ENCODE measurements at places on chromosomes 3 and 15.

GRCh38 chr15:88238618-88239430, 17.7 kb downstream of the NTRK3 start:
- DNase-seq: no peak

DNA sequence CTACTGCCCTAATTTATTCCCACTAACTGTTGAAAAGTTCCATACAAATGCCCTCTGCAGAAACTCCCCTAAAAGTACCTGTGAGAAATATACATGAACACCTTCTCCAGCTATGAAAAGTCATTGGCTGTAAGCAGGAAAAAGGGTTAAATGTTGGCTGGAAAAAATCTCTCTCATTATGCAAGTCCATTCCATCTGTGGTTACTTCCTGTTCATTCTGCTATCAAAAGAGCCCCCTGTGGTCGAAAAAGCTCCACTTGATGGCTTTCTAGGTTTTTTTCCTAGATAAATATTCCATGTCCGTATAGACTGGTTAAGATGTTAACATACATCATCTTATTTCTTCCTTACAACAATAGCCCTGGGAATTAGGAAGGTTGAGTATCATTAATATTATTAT, 56.2 kb upstream of the AKAP13 start:
- DNase-seq: no peak

- DNase-seq: no peak
Observed at GRCh38 chr3:13338231-13338630, 81.9 kb downstream of the NUP210 start.

GRCh38 chr3:28765194-28765593, 416.6 kb upstream of the AZI2 start:
- DNase-seq: no peak

- no peak for DNase-seq
Observed at GRCh38 chr15:71060983-71061382, 54.3 kb upstream of the THSD4 start.

DNA sequence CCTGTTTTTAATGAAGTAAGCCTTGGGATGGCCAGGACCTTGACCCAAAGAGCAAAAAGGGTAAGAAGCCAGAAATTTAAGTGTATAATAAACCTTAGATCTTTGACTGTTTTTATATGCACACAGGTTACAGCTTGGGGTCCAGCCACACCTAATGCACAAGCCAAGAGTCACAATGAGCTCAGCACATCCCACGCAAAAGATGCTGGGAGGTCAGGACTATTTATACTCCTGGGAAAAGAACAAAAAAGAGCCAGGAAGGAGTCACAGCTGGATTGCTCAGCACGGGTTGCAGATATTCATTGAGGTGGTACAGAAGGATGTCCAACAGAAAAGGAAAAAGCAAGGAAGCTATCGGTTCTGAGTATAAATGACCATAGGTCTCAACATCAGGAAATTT, 536.3 kb downstream of the NTRK3 start:
- no peak for DNase-seq

- DNase-seq: no peak
Observed at GRCh38 chr3:183754052-183754451, 56.5 kb downstream of the YEATS2 start.

DNA sequence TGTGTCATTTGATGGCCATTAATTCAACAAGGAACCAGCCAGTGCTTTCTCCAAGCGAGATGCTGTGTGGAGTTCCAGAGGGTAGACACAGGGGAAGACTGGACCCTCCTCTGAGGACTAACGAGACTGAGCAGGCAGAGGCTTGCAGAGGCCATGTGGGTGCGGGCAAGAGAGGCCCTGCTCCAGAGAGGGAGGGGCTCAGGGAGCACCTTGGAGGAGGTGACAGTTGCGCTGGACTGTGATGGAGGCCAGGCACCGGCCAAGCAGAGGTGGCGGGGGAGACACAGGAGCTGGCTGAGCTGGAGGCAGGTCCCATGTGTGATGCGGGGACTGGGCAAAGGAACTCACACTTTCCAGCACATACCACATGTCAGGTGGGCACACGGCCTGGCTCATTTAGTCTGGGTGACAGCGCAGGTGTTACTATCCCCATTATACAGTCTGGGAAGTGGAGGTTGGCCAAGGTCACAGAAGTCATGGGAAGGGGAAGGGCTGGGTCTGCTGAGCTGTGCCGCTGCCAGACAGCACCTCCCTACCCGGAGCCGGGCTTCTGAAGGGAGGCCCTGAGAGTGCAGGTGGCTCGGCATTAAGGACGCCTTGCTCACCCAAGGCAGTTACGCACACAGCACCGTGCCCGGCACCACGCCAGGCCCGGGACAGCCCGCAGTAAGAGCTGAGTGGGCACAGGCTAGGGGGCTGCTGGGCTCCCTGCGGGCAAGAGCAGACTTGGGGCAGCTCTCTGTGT, 3.7 kb downstream of the MELTF start:
- DNase-seq: no peak

GRCh38 chr15:81113861-81114291, 20.2 kb upstream of the CFAP161 start:
- no peak for DNase-seq

DNA sequence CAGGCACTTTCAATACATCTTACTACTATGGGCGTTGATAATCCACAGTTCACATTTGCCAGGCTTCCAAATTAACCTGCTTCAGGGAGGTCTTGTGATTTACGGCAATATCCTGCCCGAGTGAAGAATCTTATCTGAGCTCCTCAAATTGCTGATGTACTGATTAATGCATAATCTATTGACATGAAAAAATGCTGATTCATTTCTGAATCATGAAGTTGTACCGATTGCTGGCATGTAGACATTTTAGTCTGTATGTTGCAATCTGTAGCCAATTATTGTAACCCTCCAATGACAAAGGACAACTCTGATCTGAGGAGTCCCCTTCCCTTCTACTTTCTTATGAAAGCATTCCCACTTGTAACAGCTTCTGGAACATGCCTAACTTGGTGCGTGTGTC, 97.2 kb downstream of the SEC22A start:
- DNase-seq: no peak

DNA sequence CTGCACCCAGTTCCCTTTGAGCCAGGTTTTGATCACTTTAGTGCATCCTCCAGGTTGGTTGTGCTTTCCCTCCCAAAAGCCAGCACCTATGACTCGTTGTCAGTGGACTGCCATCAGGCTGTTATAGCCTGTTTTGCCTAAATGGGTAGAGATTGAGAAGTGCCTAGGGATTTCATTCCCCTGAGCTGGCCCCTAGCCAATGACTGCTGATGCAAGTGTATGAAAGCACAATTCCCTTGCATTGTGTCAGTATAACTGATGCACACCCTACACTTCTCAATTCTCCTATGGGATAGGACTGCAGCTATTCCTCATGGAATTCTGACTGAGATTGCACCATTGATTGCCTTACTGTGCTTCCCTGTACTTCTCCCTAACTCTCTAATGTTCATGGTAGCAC, 102.1 kb upstream of the ARPP21 start:
- no peak for DNase-seq

DNA sequence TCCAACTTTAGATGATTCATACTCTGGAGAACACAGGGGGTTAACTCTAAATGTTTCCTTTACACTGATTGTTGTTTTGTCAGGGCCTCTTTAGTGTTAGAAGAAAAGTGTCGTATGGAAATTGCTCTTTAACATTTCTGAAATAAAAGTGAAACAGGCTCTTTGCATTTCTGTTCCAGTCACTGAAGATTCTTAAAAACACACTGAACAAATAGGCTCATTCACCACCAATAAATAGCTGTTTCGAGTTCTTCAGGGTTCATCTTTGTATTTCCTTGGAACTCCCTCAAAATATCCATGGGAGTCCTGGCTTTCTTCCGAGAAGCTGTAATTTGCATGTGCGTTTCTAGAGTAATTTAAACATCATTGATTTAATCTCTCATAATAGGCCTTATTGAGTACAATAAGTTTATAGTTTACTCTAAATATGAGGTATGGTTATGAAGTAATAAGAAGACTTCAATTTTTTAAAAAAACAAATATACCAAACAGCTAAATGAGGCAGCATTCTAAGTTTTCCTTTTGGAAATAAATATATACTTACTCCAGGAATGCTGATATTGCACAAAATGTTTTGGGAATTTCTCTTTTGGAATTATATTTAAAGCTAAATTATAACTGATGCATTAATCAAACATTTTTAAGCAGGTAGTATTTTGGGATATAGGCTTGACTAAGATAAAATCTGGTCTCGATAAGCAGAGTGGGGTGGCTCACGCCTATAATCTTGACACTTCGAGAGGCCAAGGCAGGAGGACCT, 327.4 kb downstream of the EPHA3 start:
- no peak for DNase-seq

DNA sequence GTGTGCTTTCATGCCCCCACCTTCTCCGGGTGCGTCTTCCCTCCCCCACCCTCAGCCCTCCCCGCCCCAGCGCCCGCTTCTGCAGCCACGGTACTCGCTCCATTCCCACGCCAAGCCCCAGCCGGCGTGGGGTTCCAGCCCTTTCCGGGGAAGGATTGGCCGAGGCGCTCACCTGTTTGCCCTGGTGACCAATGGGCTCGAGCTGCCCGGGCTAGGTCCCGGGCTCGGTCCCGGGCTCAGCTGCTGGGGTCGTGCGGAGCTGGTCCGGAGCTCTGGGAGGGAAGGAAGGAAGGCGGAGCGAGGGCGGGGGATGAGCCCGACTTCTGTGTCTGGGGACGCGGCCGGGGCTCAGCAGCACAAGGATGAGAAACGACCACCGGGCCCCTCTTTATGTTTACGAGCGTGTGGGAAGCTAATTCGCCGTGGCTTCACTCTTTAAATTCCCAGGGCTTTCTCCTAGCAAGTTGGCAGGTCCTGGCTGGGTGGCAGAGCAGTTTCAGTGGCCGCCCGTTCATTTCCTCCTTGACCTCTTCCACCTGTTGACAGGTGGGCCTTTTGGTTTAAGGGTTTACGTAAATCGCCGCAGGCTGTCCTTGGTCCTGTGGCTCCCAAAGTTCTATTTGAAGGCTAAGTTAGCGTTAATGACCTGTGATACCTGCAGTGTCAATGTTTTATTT, at the start of gene IGSF10:
IGSF10 (minus strand) TSS at position 288 of the 677 bp plus-strand sequence. CDS start 2,352 bp downstream, outside the sequence.
- no peak for DNase-seq

GRCh38 chr15:62658498-62658897, 384.0 kb upstream of the TPM1 start:
- DNase-seq: no peak

- no peak for DNase-seq
Observed at GRCh38 chr3:58005669-58006068, 2.6 kb upstream of the FLNB start.

DNA sequence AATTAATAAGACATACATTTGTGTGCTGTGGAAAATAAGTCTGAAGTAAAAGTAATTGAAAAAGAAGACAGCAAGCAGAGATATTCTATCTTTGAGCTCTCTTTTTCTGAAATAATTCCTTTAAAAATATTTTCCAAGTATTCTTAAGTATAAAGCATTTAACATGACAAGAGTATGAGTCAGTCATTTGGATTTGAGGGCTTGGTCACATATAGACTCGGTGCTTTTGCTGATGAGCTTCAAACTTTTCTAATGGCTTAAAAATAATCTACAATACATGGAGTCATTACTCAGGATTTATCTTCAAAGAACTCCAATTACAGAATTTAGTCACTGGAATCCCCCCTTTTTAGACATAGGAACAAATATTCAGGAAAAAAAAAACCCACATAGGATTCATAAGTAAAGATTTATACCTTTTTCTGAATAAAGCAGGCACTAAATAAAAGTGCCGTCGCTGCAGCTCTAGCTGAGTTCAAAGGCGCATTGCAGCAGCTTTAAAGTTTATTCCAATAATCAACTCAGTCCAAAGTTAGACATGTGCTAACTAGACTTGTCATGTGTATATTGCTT, 147.5 kb downstream of the CTNNB1 start:
- DNase-seq: no peak

- no peak for DNase-seq
Observed at GRCh38 chr3:97821287-97821773, 481 bp upstream of the CRYBG3 start.

Measured in central memory CD4-positive, alpha-beta T cell (primary cell).